ENCODE measurements at places on chromosomes 2 and 18.

GRCh38 chr18:69599377-69599776 lies 198.7 kb downstream of the DOK6 start:
- no peak overlapping the region for H3K4me3 ChIP-seq
- DNase-seq = no peak
- H3K36me3 ChIP-seq = no peaks in the 10 kb centered on the region
- no peaks in the 10 kb centered on the region for H3K27me3 ChIP-seq
- no peaks in the 10 kb centered on the region for H3K4me1 ChIP-seq
- H3K27ac ChIP-seq = no peak overlapping the region

DNA sequence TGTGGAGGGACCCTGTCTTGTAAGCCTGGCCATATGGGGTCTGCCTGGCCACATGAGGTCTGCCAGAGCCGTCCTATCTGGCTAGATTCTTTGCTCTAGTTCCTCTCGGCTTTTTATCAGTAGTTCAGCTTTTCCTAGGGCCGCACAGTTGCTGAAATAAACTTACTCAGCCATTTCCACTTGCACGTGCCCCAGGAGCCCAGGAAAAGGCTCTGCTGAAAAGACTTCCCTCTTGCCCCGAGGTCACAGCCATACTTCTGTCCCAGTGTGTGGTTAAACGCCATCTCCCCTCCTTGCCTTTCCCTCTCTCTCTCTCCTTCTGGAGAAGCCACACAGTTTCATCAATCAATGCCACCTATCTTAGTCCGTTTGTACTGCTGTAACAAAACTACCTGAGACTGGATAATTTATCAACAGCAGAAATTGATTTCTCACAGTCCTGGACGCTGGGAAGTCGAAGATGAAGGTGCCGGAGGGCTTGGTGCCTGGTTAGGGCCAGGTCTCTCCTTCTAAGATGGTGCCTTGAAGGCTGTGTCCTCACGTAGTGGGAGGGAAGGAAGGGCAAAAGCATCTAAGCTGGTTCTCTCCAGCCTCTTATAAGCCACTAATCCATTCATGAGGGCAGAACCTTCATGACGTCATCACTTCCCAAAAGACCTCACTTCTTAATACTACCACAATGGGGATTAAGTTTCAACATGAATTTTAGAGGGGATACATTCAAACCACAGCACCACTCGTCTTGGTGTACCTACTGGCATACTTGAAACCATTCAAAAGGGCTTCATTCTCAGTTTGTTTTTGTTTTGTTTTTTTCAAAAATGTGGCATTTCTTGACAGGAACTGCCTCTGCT lies 11.2 kb upstream of the GALM start:
- no peak overlapping the region for H3K4me3 ChIP-seq
- H3K27ac ChIP-seq = peak overlapping the region; percentile 22
- no peaks in the 10 kb centered on the region for H3K4me1 ChIP-seq
- no peaks in the 10 kb centered on the region for H3K27me3 ChIP-seq
- no peaks in the 10 kb centered on the region for H3K36me3 ChIP-seq
- no peak for DNase-seq

DNA sequence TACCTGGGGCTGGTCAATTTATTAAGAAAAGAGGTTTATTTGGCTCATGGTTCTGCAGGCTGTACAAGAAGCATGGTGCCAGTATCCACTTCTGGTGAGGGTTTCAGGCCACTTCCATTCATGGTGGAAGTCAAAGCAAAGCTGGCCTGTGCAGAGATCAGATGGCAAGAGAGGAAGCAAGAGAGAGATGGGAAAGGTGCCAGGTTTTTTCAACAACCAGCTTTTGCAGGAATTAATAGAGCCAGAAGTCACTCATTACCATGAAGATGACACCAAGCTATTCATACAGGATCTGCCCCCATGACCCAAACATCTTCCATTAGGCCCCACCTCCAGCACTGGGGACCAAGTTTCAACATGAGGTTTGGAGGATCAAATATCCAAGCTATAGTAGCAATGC lies 56.8 kb upstream of the ST3GAL5 start:
- H3K4me1 ChIP-seq = no peaks in the 10 kb centered on the region
- H3K4me3 ChIP-seq = no peak overlapping the region
- H3K27ac ChIP-seq = no peak overlapping the region
- no peaks in the 10 kb centered on the region for H3K36me3 ChIP-seq
- DNase-seq = no peak

DNA sequence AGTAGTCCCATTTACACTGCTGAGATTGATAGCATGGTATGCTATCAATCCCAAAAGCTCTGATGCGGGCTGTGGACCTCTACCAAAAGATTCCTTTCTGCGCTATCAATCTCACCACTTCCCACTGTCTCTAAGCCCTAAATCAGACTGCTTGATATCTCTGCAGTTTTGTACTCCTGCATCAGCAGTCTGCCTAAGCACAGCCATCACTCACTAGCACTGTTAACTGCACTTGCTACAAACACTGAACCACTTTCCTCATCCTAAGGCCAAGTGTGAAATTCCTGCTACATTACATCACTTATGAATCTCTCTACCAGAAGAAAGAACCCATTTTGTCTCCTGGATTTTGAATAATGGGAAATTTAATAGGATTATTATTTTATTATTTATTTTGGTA lies 237.0 kb downstream of the HNMT start:
- H3K36me3 ChIP-seq = no peaks in the 10 kb centered on the region
- DNase-seq = no peak
- H3K27ac ChIP-seq = no peak overlapping the region

GRCh38 chr2:176592216-176592615 lies 323.0 kb downstream of the MTX2 start:
- no peaks in the 10 kb centered on the region for H3K27me3 ChIP-seq
- H3K4me1 ChIP-seq = no peaks in the 10 kb centered on the region
- no peak for DNase-seq
